ENCODE measurements at places on chromosomes 7 and 10.
A peak's percentile ranks its signal among the peaks of the same experiment; 100 is the strongest.

DNA sequence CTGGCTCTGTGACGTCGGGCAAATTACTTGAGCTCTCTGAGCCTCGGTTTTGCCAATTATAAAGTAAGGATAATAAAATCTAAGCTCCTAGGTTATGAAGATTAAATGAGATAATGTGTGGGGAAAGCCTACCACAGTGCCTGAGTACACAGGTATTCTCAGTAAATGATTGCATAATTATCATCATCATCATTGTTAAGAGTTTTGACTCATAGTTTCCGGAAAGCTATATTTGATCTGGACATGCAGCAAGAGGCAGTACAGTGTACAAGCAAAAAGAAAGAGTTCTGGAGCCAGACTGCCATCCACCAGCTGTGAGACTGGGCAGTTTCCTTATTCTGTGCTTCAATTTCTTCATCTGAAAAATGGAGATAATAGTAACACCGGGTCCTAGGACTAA lies 155.6 kb upstream of the YAE1 start:
- DNase-seq, result no peak

- DNase-seq, result no peak
These were observed 128.0 kb downstream of the SEMA3C start for GRCh38 chr7:80790877-80791276.

- no peak for DNase-seq
These were observed 95.0 kb downstream of the LSM5 start for GRCh38 chr7:32395168-32395567.

- no peak for DNase-seq
These were observed 100.8 kb downstream of the C10orf90 start for GRCh38 chr10:126569513-126570244.

- no peak for DNase-seq
These were observed 252.6 kb downstream of the GRID1 start for GRCh38 chr10:86113983-86114382.

- DNase-seq, result no peak
These were observed 5.3 kb upstream of the TMEM139 start for GRCh38 chr7:143279186-143280098.

DNA sequence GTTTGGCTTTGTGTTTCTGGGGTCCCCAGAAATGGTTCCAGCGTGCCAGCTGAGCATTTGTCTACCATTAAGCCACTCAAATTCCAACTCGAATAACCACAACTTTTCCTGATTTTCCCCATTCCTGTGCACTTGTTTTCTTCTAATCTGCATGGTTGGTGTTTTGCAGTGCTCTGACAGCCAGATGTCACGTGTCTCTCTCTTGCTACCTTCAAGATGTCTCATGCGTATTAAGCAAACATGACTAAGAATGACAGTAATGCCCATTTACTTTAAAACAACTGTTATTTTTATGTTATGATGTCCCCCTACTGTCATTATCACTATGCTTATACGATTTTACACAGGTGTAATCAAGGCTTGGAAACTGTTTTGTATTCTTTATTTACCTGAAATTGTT lies 35.2 kb upstream of the MXI1 start:
- no peak for DNase-seq

DNA sequence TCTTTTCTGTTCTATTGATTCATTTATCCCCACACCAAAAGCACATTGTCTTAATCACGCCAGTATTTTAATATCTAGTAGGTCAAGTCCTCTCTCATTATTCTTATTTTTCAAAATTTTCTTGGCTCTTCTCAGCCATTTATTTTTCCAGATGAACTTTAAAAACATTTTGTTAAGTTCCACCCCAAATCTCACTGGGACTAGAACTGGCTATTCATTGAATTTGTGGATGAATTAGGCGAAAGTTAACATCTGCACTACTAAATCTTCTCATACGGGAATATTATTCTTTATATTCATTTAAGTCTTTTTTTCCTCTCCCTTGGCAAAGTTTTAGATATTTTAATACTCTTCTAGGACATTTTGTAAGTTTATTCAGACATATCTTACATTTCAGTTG lies 295.2 kb upstream of the MGMT start:
- no peak for DNase-seq

- peak; percentile 79 for DNase-seq
These were observed 11.3 kb upstream of the SAMD8 start for GRCh38 chr10:75099952-75100763.

DNA sequence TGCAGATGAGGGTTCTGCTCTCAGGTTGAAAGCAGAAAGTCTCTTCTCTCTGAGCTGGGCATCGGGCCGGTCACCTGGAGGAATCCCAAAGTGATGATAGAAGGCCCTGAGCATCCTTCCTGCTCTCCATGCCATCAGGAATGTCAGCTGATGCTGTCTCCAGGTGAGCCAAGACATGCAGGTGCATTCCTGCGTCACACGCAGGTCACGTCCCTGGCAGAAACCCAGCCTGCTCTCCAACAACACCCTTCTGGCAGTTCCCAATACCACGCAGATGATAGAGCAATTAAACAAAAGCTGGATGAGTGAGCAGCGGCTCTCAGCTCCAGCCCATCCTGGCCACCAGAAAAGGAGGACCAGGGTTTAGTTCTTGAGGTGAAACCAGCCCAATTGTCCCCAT lies 6.9 kb upstream of the WIPI2 start:
- DNase-seq, result no peak

- no peak for DNase-seq
These were observed at the start of gene LMOD2 for GRCh38 chr7:123655614-123656013. Gene LMOD2, plus strand, starts transcription at chr7:123655866. Its CDS starts 98 bp downstream, at chr7:123655964.

- no peak for DNase-seq
These were observed 81.0 kb downstream of the KIAA1549 start for GRCh38 chr7:138900035-138900828.

DNA sequence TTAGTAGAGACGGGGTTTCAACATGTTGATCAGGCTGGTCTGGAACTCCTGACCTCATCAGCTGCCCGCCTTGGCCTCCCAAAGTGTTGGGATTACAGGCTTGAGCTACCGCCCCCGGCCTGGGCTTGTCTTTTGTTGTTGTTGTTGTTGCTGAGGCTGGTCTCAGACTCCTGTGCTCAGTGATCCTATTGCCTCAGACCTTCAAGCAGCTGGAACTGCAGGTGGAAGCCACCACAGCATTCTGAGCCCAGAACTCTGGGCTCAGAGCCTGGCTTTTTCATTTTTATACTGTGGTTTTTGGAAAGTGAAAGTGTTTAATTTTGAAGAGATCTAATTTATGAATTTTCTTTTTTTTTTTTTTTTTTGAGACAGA lies 16.2 kb upstream of the DNAJB6 start:
- DNase-seq, result no peak

DNA sequence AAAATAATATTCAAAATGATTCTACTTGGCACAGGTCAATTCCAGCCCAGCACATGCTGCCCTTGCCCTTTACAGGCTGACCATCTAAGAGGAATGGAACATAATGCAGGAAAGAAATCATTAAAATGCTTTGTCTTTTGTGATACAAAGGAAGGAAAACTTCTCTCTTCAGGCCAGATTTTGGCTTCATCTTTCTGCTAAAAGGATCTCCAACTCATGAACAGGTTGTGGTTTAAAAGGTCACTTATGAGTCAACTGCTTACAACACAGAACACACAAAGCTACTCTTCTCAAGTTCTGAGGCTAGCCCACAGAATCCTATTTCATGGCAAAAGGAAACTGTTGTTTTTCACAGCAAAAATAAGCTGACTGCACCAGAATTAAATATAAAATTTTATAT lies 197.1 kb downstream of the DOCK4 start:
- DNase-seq, result no peak

DNA sequence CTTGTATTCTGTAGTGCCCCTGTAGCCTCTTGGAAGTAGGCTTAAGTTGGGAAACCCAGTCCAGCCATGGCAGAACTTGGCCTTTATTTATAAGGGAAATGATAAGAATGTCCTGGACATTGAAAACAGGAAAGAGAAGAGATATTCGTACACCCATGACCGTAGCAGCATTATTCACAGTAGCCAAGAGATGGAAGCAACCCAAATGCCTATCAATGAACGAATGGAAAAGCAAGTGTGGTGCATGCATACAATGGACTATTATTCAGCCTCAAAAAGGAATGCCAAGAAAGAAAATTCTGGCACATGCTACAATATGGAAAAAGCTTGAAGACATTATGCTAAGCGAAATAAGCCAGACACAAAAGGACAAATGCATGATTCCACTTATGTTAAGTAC lies 315.3 kb downstream of the CXCL12 start:
- DNase-seq, result no peak

- DNase-seq, result no peak
These were observed 41.2 kb upstream of the COBL start for GRCh38 chr7:51357821-51358220.

DNA sequence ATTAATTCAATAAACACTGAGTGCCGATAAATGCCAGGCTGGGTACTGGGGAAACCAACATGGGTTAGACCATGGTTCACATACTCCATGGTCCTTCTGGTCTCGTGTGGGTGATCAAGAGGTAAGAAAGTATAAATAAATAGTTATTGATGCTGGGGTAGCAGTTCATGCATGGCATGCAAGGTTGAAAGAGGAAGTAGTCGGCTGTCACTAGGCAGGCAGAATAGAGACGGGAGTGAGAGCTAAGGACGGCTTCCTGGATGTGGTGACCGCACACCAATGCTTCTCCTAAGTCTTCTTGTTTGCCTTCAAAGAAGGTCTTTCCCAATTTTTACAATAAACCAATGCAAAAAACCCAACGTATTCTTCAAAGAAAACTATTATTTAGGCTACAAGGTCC lies 208.6 kb downstream of the ADAM12 start:
- no peak for DNase-seq

DNA sequence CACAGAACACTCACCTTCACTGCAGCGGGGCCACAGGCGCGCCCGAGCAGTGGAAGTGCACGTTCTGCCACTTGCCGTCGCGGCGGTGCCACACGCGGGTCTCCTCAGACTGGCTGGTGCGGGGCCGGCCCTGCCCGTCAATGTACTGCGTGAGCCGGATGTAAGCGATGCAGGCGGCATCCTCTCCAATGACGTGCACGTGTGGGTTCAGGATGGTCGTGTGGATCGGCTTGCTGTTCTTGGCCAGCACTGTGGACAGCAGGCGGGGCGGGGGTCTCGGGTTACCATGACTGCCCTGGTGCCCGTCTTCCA lies 19.2 kb downstream of the YKT6 start:
- no peak for DNase-seq

DNA sequence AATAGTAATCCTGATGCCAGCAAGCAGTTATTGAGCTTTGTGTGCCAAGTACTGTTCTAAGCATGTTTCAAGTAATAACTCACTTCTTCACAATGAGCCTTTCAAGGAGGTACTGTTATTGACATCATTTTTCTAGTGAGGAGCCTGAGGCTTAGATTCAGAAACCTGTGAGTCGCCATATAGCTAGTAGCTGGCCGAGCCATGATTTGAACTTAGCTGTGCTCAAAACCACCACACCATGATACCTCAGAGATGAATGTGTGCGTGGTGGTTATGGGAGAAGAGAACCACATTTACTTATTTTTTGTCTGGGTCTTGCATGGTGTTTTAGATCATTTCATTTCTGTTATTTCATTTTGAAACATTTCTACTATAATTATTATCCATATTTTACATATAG lies 578.9 kb downstream of the AUTS2 start:
- DNase-seq, result no peak

GRCh38 chr10:86376403-86376802 lies 9.8 kb upstream of the GRID1 start:
- DNase-seq, result no peak

DNA sequence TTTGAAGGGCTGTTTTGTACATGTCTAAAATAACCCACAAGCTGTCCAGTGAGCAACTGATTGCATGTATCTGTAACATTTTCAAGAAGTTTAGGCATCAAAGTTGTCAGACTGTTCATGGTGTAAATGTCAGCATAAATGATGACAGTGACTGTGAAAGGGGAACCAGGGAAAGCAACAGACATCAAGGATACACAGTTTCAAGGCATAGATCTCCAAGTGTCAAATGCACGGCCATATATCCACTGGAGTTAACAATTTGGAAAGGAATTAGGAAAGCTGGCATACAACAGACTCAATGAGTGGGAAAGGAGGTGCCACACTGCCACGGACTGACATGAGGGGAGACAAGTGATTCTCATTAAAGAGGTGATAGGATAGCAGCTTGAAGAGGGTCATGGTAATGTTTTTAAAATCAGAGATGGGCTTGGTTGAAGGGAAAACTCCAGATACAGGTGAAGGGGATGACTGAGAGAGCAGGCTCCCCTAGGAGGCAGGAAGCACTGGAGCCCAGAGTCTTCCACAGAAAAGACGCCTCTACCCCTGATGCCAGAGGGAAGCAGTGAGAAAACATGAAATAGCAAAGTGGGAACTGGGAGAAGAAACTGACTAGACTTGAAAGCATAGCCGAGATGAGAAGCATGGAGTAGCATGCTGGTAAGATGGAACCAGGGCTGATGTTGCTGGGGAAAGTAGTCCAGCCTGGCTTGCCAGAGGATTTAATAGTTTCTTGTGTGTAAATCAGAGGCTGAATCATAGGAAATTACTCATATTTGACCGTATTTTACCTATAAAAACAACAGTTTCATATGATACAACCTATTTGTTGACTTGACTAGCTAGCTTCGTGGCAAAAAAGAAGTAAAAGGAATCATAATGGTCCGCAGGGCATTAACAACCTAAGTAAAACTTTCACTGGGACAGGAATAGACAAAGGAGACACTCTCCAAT lies 18.6 kb downstream of the NSMCE4A start:
- no peak for DNase-seq

- DNase-seq, result no peak
These were observed 326.8 kb upstream of the SHH start for GRCh38 chr7:156139112-156139511.

DNA sequence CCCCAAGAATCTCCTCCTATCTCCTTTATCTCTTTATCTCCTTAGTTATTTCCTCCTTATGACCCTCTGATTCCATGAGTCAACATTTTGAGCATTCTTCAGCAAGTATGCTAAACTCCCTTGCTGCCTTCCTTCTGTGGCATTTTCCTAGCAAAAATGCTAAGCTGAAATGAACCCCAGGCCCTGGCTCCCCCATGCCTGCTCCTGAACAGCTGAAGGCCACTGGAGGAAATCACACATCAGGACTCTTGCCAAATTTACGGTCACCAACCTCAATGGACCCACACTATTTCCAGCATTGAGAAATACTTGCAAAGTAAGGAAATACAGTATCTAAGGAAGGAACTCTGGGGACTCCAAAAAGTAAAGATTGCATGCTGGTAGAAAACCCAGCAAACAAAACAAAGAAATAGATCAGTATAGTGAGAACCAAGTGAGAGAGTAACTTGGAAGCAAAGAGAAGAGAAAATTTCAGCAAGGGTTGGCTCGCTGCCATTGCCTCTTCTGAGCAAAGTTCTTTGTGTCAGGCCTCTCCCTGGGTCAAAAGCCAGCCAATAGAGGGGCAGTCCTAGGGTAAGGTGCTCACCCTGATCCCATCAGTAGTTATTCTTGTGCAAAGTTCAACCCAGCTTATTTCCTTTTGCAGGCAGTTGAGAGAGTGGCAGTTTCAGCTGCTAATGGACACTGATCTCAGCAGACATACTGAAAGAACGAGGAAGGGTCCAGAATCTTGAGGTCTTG lies 5.1 kb upstream of the PLEKHS1 start:
- DNase-seq, result no peak

- DNase-seq, result no peak
These were observed 81.2 kb downstream of the C1GALT1 start for GRCh38 chr7:7263297-7264230.
